ENCODE measurements at places on chromosomes 7 and 10.

GRCh38 chr7:75969182-75969581 lies 25.2 kb downstream of the TMEM120A start:
- DNase-seq: no peak

GRCh38 chr7:157046681-157047080 lies 36.2 kb upstream of the MNX1 start:
- no peak for DNase-seq

DNA sequence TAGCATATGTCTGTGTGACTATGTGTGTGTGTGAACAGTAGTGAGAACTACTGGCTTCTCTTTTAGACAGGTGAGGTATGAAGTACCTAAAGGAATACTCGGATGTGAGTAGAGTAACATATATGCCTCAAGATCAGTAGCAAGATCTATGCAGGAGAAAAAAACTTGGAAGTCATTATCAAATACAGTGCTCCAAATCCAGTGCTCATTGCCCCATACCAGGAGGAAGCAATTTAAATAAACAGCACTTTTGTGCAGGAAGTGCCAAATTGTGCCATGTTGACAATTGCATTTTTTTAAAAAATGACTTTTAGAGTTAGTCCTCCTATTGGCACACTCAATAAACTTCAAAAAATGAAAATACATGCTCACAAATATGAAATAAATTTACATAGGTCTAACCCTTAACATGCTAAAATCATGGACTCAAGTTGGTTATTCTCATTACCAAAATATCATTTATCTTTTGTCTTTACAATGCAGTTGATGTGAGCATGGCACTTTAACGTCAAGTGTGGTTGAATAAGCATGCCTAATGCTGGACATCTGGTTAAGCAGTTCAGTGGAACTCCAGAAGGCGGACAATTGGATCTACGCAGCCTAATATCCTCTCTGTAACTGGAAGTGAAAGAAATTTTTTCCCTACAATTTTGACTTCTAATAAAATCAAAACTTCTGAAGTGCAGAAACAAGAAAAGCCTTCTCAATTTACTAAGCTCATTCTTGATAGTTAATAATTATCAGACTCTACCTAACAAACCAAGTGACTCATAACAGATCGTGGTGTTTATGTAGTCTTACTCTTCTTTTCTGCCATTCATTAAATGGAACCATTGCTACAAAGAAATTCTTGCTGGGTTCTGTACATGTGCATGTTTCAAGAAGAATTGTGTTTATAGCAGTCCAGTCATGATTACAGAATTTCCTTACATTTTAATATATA lies 195.2 kb downstream of the MDFIC start:
- DNase-seq: no peak

DNA sequence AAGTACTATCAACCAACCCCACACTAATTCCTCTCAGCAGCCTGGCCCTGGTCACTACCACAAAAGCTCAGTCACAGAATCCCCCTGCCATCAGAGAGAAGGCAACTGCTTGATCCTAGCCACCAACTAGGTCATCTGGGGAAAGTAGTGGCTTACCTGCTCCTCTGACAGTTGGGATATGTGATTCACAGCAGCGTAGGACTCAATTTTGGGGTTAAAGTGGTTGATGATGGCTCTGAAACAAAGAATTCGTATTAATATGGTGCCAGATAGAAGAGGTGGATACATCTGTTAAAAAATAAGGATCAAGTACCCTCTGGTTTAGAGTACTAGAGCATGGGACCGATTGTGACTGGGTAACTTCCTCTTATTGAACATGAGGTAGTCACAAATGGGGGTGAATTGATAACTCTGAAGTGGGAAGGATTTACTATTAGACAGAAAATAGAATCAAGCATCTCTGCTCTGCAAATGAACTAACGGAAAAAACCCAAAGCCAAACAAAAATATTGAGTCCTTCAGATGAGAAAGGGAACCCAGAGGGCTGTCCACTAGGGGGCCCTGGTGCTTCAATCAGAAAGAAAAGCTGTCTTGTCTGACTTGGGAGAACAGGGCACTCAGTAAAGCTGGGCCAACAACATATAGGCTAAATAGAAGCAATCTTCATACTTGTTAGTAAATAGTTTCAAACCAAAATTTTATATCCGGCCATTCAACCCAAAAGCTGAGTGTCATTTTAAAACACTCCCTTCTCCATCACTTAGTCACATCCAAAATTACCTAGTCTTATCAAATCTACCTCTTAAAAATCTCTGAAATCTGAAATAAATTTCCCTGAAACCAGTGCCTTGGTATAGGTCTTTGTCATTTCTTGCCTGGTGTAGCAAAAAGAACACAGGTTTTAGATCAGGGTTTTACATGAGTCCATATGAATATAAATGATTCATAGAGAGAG lies 45.9 kb upstream of the KCNIP2 start:
- peak; percentile 77 for DNase-seq

GRCh38 chr10:127150136-127150535 lies 46.3 kb downstream of the INSYN2A start:
- DNase-seq: no peak

GRCh38 chr7:124718032-124718766 lies 47.4 kb downstream of the GPR37 start:
- no peak for DNase-seq

DNA sequence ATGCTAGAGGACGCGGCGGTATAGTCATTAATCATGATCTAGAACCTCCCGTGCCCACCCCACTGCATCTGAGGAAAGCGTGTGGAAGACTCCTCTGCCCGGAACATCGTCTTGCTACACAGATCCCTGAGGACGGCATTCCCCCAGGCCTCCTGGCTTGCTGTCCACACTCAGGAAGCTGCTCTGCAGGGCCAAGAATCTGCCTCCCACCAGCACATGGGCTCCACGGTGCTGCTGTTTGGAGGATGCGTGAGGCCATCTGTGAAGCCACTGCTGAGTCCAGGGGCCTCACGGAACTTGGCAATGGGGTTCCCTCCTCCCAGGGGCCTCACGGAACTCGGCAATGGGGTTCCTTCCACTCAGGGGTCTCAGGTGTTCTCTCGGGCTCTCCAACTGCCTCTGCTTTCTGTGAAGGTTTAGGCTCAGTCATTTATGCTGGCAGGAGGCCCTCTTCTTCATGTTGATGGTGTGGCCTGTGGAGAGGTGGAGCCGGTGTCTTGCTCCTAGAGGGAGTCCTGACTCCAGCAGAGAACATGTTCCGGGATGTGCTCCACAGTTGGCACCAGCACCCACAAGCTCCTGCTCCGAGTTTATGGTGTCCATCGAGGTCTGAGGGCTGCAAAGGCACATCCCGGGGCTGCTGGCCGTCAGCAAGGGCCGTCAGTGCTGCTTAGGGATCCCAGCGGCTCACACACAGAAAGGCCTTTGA lies 273.3 kb downstream of the DNAJB6 start:
- no peak for DNase-seq

GRCh38 chr10:2326411-2326810 lies 589.1 kb upstream of the ADARB2 start:
- no peak for DNase-seq

DNA sequence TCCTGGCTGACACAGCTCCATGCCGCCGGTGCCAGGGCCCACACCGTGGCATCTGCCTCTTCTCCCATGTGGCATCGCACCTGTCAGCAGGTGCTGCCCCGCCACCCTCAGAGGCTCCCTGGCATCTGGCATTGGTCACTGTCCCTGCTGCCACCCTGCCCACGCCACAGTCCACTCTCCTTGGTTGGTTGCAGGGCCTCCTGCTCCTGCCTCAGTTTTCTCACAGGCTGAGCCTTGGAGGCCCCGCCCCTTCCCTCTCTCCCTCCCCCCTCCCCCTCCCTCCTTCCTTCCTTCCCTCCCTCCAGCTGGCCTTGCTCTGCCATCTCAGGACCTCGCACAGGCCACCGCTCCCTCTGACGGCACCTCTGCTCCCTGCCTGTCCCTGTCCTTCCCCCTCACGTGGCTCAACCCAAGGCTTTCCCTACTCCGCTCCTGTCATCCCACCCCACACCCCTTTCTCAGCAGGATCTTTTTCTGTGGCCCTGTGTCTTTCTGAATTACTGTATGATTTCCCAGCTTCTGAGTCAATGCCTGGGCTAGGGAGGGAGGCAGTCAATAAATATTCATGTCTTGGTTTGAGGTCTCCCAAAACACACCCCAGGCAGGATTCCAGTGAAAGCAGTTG lies 87.4 kb downstream of the INPP5A start:
- DNase-seq: no peak

DNA sequence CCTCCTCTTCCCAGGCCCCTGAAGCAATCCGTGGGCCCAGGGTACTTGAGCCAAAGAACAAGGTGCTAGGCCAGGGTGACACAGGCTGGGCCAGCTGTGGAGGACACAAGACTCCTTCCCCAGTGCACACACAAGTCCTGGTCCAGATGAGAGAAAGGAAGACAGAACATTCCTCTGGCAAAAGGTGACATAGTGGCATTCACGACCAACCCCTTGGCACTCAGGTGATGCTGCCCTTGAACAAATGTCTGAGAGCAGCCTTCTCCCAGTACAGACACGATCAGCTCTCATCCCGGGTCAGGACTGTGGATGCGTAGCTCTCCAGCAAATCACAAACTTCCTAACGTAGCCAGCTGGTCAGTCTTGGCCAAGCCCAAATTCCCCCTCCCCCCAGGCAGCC lies 118.5 kb downstream of the OAT start:
- DNase-seq: no peak

GRCh38 chr7:32658034-32658433 lies 162.7 kb downstream of the AVL9 start:
- DNase-seq: no peak

GRCh38 chr10:116109881-116110280 lies 163.1 kb downstream of the GFRA1 start:
- no peak for DNase-seq
